NCI-H1417 treated with DMSO at 0.1 percent for 48 hours (cell line): ENCODE measurements at places on chromosomes 5 and 9.

- no peak for DNase-seq
Observed at GRCh38 chr5:96476654-96477053, 43.6 kb upstream of the PCSK1 start.

- DNase-seq = no peak
Observed at GRCh38 chr5:142225141-142225540, 99.7 kb downstream of the SPRY4 start.

- DNase-seq = no peak
Observed at GRCh38 chr5:78591972-78592700, 56.4 kb downstream of the LHFPL2 start.

- no peak for DNase-seq
Observed at GRCh38 chr5:147413266-147413665, 96.6 kb downstream of the DPYSL3 start.

DNA sequence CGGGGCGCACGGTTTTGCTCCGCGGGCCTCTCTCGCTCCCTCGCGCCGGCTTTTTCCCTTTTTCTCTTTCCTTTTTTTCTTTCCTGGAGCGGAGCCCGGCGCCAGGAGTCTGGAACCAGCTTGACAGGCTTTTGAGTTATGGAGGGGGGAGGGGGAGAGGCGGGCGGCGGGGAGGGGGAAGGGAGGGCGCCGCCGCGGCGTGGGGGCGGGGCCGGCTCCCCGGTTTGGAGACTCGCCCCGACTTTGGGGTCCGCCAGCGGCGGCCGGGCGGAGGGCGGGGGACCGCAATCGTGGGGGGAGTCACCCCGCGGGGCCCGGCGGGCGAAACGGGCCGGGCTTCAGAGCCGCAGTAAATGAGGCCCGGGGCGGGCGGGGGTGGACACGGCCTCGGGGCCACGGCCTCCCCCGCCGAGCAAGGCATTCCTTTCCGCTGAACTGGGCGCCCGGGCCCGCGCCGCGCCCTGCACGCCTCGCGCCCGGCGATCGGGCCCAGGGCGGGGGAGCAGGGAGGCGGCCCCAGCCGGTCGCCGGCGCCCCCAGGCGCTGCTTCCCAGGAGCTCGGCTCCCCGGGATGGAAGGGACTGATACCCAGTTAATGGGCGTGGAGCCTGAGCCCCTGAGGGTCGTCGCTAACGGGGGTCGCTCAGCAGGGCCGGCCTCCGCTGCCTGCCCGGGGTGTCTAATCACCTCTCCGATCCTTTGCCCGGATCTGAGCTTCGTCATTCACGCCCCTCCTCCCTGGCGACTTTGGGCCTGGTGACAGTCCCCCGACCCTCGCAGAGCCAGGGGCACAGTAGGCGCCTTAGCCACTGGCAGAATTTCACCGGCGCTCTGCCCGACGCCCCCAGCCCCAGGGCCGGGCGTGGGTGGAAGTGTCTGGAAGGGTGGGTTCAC, 138.1 kb downstream of the C9orf50 start:
- no peak for DNase-seq
